Stimulated activated CD8-positive, alpha-beta memory T cell treated with anti-CD3 and anti-CD28 coated beads, Interleukin-15, amount 100 ng/mL, for 48 hours (primary cell): ENCODE measurements at places on chromosomes 4 and X.
A peak's percentile ranks its signal among the peaks of the same experiment; 100 is the strongest.

DNA sequence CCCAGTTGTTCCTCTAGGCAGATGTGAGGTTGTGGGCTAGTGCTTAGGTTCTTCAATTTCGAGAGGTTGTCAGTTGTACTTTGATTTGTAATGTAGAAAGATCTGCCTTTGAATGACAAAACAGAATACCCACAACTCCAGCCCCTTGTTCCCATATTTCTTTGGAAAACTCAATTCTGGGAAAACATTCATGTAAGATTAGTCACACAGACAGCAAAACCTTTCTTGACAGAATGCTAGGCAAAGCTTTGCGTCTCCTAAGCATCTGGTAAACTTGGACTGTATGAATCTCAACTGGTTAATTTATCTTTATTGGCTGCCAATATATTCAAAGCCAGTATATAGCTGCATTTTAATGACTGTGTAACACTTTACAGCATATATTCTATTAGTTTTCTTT lies 34.9 kb downstream of the NOCT start:
- no peak for DNase-seq

GRCh38 chr4:97900229-97900628 lies 243.0 kb downstream of the STPG2 start:
- no peak for DNase-seq

- DNase-seq: no peak
These were observed 19.7 kb downstream of the FABP2 start for GRCh38 chr4:119302073-119302832.

DNA sequence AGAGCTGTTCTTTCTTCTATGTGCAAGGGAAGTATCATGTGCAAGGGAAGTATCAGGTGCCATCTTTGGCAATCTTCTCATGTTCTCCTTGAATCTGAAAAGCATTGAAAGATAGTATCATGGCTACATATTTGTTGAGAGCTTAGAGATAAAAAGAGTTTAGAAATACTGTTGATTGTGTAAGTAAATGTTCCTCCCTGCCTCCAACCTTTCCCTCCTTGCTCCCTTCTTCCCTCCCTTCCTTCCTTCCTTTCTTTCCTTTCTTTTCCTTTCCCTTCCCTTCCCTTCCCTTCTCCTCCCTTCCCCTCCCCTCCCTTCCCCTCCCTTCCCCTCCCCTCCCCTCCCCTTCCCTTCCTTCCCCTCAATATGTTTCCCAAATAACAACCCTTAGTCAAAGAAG lies 108.7 kb downstream of the GBA3 start:
- DNase-seq: no peak

GRCh38 chr4:13908455-13908854 lies 280.9 kb upstream of the BOD1L1 start:
- no peak for DNase-seq

DNA sequence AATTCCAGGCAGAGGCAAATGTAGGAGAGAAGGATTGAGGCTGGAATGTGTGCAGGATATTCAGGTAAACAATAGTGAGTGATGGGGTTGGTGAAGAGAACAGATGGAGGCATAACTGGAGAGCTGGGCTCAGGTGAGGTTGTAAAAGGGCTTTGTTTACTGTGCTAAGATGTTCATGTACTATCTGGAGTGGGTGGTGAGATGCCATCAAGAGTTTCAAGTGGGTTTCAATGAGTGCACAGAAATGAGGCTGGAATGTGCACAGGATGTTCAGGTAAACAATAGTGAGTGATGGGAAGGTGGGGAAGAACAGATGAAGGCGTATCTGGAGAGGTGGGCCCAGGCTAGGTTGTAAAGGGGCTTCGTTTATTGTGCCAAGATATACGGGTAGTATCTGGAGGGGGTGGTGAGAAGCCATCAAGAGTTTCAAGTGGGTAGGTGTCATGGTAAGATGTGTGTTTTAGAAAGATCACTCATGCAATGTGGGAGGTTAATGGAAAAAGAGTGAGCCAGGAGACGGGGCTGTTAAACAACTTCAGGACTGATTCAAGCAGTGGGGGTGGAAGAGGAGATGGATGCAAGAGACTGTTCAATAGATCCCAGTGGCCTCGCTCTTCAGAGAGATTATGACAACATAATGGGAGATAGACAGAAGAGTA lies 25.4 kb upstream of the NMU start:
- DNase-seq: no peak

- DNase-seq: no peak
These were observed 159.2 kb upstream of the FAM241A start for GRCh38 chr4:111986095-111986494.

DNA sequence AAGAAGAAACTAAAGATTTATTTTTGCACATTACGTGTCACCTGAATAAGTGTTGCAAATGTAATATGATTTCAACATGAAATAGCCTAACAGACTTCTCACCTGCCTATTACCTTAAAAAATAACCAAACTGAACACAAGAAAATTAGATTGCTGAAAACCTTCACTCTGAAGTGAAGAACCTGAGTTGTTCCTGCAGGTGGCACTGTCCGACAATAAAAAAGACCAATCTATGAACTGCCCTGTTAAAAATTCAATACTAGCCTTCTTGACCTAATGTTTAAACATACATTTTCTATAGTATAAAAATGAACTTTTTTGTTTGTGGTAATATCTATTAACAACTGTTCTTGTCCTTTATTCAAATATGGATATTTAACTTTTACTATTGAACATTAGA lies 69.2 kb upstream of the PNPLA4 start:
- DNase-seq: no peak

- DNase-seq: no peak
These were observed 37.8 kb upstream of the FUNDC1 start for GRCh38 chrX:44580466-44580865.

- DNase-seq: no peak
These were observed 154.8 kb upstream of the AGA start for GRCh38 chr4:177596991-177597390.

DNA sequence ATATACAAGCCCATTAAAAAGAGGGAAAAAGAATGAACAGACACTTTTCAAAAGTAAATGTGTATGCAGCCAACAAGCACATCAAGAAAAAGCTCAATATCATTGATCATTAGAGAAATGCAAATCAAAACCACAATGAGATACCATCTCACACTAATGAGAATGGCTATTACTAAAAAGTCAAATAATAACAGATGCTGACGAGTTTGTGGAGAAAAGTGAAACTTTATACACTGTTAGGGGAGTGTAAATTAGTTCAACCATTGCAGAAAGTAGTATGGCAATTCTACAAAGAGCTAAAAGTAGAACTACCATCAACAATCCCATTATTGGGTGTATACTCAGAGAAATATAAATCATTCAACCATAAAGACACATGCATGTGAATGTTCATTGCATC lies 203.0 kb downstream of the ARAP2 start:
- no peak for DNase-seq

DNA sequence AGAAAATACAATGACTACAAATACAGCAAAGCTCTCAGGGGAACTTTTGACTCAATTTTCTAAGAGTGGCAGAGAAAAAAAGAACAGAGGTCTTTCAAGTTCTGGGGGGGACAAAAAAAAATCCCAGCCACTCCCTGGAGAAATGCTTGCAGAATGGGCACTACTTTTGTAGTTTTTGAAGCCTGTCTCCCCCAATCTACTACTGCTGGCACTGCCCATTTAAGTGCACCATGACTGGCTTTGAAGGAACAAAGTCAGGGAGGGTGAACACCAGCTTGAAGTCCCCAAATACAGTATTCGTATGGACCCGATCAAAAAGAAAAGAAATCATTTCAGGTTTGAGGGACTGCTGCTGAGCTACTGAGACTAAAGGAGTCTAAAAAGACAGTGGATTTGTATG lies 1824.4 kb downstream of the ARAP2 start:
- no peak for DNase-seq

DNA sequence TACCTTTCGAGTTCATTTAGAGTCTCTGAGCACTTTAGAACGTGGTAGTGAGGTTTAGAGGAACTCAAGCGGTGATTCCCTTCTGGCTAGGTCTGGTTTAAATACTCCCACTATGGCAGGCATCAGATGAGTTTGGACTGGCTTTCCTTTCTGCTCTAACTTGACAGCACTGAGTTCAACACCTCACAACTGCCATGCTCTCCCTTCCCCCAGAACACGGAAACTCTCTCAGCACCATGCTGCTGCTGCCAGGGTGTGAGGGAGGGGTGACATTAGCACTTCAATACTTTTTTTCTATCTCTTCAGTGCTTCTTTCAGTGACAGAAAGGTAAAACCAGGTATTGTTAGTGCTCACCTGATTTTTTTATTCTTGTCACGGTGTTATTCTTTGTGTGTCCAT lies 234.5 kb upstream of the AGTR2 start:
- DNase-seq: no peak

DNA sequence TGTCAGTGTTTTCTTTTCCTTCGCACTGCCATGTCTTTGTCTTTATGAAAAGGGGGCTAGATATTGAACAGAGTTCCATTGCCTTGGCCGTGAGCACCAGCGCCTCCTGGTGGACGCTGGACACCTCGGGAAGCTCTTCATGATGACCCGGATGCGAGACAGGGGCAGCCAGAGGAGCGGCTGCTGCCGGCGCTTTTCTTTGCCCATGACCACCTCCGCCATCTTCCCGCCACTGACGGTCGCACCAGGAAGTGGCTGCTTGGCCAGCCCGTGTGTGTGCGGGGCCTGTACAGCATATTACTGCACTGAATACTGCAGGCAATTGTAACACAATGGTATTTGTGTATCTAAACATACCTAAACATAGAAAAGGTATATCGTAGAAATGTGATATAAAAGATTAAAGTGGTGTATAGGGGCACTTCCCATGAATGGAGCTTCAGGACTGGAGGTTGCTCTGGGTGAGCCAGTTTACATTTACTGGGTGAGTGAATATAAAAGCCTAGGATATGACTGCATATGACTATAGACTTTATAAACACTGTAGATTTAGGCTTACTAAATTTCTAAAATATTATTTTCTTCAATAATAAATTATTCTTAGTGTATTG lies 15.8 kb upstream of the GRIA2 start:
- no peak for DNase-seq

DNA sequence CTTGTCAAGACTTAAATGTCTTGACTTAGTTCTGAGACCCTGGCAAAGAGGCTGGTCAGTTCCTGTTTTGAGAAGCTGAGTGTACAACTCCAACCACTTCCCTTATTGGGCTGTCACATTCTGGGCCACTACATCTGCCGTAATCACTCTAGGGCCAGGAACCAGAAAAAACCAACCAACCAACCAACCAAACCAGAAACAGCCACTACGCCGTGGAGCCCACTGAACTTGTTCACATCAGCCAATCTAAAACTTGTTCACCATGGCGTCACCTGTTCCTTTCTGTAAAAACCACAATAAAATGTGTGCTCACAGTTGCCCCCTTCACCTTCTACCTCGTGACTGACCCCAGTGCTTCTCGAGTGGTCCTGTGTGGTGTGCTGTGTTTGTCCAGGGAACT lies 107.3 kb downstream of the JADE1 start:
- no peak for DNase-seq

DNA sequence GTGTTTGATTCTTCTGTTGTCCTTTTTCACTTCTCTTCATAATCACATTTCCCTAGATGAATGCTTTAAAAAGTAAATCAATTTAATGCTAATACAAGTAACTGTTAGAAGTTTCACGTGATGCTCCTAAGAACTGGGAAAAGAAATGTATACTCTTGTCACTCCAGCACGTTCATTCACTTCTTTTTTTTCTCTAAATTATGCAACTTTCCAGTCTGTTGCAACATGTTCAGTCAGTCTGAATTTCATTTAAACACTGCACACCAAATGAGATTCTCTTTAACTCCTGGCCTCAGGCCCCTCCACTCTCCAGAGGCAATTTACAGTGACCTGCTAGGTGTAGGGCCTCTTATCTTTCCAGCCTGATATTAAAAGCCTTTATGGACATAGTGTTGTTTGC lies 321.9 kb downstream of the HS3ST1 start:
- no peak for DNase-seq

- DNase-seq: peak; percentile 34
These were observed 3.2 kb upstream of the UXT start for GRCh38 chrX:47662144-47662657.

GRCh38 chrX:29941287-29941686 lies 274.1 kb upstream of the MAGEB2 start:
- DNase-seq: no peak

- DNase-seq: no peak
These were observed 73.2 kb downstream of the HAUS3 start for GRCh38 chr4:2168469-2169319.

DNA sequence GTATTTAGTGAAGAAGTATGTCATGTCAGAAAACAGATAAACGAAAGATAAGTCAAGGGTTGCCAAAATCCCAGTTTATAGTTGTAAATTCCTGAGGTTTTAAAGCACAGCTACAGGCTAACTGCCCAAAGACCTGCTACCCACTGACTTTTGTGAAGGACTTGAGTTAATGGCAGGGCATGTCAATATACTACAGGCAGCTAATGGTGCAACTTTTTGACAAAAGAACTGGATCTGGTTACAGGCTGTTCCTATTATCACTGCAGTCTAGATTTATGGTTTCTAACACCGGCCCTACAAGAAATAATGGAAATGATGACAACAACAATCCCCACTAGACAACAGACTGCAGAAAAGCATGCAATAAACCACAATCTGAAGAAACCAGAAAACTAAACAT lies 6.4 kb downstream of the SCML2 start:
- no peak for DNase-seq

GRCh38 chr4:45992728-45993127 lies 131.1 kb downstream of the GABRG1 start:
- DNase-seq: no peak

GRCh38 chr4:107845681-107846080 lies 20.9 kb downstream of the SGMS2 start:
- DNase-seq: no peak

DNA sequence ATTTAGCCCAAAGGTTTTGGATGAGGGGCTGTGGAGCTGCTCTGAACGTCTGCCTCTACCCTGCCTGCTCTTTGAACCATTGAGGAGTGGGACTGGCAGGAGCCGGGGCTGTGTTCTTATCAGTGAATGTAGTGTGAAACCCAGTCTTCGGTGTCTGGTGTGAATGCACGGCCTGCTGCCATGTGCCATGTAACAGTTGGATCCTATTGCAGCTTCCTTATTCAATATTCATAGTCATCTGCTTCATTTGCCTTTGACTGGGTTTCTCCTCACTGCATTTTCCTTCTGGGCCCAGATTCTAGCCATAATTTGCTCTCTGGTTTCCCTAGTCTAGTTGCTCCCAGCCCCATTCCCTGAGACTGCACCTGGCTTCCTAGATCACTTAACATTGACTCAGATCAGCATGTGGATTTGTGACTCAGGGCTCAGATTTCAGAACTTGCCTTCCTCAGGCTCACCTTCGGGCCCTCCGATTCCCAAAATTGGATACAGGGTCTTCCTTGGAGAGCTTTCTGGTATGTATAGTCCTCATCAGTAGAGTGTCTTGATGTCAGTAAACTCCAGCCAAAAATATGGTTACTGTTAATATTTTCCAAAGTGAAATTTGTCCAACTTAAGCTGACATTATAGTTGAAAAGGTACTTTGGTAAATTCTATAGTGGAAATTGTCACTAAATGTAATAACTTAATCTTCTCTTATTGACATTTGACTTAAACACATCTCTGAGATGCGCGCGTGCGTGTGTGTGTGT lies 94.0 kb upstream of the DDIT4L start:
- DNase-seq: no peak

DNA sequence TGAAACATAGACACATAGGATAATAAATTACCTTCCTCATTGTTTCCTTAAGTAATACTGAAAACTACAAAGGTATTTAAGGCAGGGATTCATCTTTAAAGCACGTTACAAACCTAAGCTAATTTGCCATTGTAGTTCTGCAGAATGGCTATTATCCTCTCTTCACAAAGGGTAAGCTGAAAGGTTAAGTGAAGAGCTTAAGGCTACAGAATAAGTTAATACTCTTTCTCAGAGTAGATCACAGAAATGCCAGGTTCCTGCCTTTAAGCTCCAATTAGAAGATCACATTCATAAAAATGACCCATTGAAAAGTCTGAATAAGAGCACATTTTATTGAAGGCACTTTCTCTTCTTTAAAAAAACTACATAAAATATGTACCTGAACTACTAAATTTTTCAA lies 42.1 kb upstream of the PRDM5 start:
- DNase-seq: no peak
